ENCODE measurements at places on chromosomes 1 and 21.

GRCh38 chr1:198064181-198064580, 92.6 kb upstream of the NEK7 start:
- DNase-seq: no peak

- DNase-seq: no peak
Measured at GRCh38 chr1:174764191-174764590, 235.6 kb upstream of the CACYBP start.

DNA sequence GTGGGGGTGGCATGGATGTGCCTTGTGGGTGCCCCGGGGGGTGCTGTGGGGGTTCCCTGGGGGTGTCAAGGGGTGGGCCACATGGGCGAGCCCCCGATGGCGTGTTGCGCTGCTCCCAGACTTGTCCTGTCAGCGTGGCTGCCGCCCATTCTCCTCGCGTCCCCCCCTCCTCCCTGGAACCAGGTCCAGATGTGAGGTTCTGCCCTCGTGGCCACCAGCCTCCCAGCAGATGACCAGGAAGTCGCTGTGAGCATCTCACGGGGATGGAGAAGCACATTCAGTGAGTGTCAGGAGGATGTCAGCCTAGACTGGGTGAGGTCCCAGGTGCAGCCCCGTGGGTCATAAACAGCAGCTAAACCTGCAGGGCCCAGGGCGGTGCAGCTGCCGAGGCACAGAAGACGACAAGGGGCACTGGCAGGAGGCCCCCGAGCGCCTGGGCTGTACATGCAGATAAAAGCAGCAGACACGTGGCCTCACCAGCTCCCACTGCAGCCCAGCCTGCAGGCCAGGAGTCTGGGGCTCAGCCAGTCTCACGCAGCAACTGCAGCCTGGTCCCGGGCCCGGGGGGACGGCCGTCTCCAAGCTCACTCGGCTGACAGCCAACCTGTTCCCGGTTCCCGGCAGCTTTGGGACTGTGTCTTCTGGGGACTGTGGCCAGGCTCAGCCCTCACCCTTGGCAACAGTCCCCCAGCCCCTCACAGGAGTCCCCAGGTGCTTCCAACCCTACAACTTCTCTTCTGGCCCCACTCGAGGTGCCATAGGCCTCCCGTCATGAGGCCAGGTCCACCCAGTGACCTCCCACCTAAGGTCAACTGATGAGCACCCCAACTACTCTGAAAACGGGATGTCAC, 17.5 kb upstream of the COL6A2 start:
- no peak for DNase-seq

DNA sequence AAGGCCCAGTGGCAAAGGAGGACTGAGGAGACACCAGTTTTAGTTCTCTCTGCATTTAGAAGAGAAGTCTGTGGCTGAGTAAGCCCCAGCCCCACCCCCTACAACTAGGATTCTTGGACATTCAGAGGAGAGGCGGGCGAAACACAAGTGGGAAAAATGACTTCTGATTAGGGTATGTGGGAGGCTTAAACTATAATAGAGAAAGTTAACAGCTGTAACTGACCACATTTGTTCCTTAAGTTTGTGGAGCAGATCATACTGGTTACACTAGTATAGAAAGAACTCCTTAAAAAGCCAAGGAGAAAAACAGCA, 11.2 kb upstream of the TRIM33 start:
- DNase-seq: no peak
